ENCODE measurements at places on chromosomes 5 and 9.

GRCh38 chr9:25677301-25678146, 720 bp downstream of the TUSC1 start:
- DNase-seq: no peak

GRCh38 chr5:92674321-92674720, 906.7 kb downstream of the NR2F1-AS1 start:
- DNase-seq: no peak

DNA sequence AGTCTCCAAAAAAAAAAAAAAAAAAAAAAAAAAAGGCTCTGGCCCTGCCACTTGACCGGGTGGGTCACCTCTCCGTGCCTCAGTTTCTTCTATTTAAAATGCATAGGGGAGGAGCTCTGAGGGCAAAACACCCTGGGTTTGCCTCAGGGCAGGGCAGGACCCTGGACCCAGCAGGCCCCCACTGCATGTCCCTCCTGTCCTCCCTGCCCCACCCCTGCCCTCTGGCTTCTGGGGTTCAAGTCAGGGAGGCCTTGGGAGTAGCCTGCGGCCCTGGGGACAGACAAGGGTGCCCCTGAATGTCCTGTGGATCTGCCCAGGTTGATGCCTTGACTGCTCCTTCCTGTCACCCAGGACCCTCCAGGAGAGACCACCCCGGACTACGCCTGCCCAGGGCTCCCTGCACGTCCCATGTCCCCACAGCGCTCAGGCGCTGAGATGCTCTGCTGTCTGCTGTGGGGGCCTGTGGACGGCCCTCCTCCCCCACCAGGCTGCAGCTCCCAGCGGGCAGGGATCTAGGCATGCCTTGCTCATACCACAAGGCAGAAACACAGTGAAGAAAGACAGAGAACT, 35.4 kb downstream of the ADAMTS2 start:
- DNase-seq: no peak

- no peak for DNase-seq
Measured at GRCh38 chr9:27182421-27182820, 73.4 kb downstream of the TEK start.

- no peak for DNase-seq
Measured at GRCh38 chr9:13083963-13084528, 195.4 kb downstream of the MPDZ start.

DNA sequence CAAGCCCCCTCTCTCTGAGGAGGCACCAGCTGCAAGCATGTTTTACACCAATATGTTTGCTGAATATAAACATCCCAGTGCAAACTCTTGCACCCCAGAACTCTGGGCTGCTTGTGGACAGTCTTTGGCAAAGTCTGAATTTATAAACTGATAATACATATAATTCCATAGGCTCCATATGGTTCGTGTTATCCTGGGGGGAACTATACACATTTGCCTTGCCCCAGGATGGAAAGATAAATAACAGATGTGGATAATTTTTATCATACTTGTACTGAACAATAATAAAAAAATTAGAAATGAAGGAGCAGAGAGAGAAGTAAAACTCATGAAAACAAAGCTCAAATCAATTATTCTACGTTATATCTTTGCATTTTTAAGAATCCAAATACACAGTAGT, 50.6 kb upstream of the GAS1 start:
- DNase-seq: no peak

- DNase-seq: no peak
Measured at GRCh38 chr9:37338218-37338617, 84.3 kb upstream of the GRHPR start.

DNA sequence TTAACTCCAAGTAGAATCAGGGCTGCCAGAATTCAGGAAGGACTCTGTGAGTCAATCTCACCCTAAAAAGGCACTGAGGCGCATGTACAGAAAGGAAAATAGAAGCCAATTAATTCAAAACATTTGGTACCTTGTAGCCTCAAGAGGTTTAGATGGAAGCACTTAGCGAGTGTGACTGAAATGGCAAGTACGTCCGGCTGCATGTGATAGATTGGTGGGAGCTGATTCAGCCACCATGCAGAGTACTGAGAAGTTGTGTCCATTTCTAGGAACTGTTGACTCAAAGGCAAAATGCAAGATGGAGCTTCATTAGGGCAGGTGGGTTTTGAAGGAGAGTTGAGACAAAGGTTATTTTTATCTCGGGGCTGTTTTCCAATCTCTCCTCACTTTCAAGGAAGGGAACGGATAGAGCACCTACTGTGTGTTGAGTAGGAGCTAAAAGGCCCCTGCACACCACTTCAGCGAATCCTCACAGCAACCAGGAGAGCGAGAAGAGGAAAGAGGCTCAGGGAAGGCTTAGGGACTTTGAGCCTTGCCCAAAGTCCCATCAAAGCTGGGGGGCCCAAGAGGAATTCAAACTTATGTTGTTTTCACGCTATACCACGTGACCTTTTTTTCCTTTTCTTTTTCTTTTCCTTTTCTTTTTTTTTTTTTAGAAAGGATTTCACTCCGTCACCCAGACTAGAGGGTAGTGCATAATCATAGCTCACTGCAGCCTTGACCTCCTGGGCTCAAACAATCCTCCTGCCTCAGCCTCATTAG, 34.6 kb upstream of the CPEB4 start:
- no peak for DNase-seq

DNA sequence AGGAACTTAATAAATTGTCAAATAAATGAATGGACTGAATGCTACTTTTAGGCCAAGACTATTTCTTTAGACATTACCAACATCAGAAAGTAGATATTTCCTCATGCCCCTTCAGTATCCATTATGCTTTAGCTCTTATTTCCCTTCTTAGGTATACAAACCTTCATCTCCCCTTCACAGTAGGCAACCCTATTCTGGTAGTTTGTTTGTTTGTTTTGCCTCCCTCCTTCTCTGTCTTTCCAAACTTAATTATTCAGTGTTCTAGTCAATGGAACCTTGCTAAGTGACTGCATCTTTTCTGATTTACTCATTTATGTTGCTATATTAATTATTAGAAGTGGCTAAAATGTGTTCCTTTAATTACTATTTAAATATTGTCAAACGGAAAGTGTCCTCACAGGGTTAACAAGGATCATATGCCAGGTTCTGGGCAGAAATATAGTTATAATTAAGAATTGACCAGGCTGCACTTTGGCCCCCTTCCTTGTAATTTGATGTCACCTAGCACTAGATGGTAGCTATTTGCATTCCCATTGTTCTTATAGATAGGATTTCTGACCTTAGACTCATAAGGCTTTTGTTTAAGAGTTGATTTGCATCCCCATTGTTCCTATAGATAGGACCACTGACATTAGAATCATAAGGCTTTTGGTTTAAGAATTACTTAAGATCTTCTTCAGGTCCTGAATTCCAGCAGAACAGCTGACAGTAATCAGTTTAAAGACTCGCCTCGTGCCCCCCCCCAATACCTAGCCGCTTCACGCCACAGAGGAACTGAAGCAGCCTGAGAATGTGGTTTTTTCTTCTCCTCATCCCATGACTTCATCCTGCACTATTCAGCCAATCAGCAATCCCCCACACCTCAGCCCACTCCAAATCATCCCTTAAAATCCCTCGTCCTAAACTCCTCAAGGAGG, 84.4 kb upstream of the NUDT12 start:
- no peak for DNase-seq

DNA sequence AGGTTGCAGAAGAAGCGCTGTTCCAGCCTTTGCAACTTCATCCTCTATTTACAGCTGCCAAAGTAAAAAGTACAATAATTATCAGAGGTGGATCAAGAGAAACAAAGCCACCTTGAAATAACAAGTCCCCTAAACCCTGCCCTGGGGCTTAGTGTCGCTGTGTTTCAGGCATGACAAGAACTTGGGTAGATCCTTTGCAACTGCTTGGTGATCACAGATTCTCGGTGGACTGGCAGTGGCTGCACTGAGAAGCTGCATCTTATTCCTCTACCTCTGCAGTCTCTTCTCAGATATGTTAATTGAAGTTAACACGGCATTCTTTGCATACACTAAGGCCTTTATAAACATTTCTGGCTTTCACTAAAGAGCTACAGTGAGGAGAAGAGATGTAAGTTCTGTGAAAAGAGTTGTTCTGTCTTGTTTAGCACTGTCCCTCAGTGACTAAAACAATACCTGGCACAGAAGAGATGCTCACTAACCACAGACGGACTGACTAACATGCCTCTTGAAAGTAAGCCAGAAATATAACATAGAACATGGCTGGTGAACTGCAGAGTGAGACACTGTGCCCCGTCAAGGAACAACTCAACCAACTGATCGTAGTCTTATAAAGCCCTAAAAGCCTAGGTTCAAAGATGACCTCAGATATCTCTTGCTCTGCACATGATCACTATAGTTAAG, 144.2 kb downstream of the MLLT3 start:
- no peak for DNase-seq

DNA sequence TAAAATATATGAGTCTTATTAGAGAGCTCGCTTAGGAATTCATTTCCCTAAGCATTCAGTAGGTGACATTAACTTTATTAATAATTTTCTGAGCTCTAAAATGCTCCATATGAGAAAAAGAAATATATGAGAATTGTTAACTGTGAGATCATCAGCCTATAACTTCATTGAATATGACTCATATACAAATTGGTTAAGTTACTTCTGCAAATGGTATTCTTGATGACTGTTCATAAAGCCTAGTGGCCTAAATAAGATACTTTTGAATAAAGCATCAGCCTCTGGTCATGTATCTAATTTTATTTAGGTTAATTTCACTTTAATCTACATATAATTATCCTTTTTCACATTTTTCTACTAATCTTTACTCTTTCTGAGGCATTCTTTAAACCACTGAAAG, 710.2 kb upstream of the ACO1 start:
- DNase-seq: no peak

- no peak for DNase-seq
Measured at GRCh38 chr5:109173036-109173794, 236.6 kb downstream of the PJA2 start.

- DNase-seq: no peak
Measured at GRCh38 chr5:150156027-150156368, 353 bp upstream of the PDGFRB start.

DNA sequence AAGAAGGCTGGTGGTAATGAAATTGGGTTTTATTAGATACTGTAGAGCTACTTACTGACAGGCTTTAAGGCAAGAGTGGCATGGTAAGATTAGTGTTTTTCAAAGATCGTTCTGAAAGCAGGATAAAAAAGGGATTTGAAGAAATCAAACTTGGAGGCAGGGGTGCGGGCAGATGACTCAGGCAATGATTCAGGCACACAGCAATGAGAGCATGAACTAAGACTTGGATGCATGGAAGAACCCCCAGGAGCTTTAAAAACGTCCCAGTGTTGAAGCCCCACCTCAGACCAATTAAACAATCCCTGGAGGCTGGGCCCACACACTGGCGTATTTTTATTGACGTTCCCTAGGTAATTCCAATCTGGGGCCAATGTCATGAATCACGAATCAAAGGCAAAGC, 102.5 kb downstream of the SREK1 start:
- no peak for DNase-seq

DNA sequence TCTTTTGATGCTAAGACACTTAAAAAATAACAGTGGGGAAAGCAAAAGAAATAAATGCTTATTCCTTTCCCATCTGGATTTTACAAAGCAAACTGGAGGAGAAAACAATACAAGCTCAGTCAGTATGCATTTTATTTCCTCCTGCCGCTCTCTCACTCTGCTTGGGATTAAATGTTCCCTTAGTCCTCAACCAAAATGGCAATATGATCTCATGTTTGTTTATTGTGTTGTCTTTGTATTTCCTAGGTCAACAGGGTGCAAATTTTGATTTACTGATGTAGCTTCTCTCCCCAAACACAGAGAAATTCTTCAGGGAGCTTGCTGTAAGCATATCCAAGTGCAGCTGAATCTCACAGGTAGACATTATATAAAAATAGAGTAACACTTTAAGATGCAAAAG, 92.1 kb upstream of the ERBIN start:
- no peak for DNase-seq

- no peak for DNase-seq
Measured at GRCh38 chr5:32190095-32190494, 16.0 kb upstream of the GOLPH3 start.

DNA sequence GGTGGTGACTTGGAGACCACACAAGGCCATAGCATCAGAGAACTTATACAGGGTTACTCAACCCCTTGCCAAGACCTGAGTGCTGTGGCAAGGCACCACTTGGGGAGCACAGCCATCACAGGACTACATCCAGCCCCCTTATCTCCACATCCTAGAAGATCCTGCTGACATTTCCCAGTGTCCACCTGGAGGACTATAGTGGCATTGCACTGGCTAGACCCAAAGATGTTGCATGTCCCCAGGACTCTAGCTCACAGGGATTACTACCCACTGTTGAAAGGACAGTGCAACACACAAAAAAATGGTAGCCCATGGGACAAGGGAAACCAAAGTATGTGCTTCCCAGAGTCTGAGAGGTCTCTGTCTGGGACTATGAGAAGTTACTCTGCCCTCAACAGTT, 411.1 kb upstream of the NUDT12 start:
- no peak for DNase-seq

DNA sequence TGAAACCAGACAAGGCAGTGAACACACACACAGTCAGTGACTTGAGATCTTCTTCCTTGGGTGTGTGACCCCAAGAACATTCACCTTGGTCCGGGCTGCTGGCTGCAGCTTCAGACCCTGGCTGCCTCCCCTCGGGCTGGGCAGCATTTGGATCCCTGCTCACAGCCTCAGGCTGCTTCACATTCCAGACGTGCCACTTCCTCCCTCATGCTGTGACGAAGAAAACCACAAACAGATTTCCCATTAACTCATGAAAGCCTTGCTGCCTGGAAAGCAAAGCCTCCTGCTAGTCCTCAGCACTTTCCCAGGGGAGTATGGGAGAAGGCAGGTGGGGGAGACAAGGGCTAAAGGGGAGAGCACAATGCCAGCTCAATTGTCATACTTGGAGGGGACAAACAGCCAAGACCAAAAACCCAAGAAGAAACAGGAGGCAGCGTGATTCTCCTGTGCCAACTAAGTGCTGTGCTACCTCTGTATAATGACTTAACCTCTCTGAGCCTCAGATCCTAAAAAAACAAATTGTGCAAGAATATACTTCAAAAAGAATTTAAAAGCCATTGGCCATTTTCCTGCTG, 594.6 kb upstream of the BRINP1 start:
- DNase-seq: no peak

DNA sequence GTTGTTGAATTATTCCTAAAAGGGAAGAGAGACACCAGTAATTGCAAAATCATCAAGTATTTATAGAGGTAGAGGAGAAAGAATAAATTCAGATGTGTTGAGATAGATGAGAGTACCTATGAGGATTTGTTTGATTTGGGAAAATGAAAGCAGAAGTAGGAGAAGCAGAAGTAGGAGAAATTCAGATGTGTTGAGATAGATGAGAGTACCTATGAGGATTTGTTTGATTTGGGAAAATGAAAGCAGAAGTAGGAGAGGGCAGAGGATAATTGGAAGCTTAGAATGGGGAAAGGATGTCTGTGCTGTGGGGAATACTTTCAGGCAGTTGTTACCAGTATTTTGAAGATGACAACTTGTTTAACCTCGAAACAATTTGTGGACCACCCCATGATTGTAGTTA, 35.1 kb upstream of the ZCCHC7 start:
- no peak for DNase-seq

GRCh38 chr5:24904981-24905517, 260.3 kb upstream of the CDH10 start:
- DNase-seq: no peak

- no peak for DNase-seq
Measured at GRCh38 chr9:25891527-25891926, 213.3 kb upstream of the TUSC1 start.

Data from stimulated activated CD8-positive, alpha-beta memory T cell treated with anti-CD3 and anti-CD28 coated beads, Interleukin-2, amount 100 ng/mL, for 1 hour (primary cell).